ENCODE measurements at places on chromosomes 2 and 18.

GRCh38 chr2:46351098-46351749, 54.0 kb downstream of the EPAS1 start:
- no peak for DNase-seq

- no peak for DNase-seq
Observed at GRCh38 chr2:235903782-235904584, 264.2 kb downstream of the GBX2 start.

DNA sequence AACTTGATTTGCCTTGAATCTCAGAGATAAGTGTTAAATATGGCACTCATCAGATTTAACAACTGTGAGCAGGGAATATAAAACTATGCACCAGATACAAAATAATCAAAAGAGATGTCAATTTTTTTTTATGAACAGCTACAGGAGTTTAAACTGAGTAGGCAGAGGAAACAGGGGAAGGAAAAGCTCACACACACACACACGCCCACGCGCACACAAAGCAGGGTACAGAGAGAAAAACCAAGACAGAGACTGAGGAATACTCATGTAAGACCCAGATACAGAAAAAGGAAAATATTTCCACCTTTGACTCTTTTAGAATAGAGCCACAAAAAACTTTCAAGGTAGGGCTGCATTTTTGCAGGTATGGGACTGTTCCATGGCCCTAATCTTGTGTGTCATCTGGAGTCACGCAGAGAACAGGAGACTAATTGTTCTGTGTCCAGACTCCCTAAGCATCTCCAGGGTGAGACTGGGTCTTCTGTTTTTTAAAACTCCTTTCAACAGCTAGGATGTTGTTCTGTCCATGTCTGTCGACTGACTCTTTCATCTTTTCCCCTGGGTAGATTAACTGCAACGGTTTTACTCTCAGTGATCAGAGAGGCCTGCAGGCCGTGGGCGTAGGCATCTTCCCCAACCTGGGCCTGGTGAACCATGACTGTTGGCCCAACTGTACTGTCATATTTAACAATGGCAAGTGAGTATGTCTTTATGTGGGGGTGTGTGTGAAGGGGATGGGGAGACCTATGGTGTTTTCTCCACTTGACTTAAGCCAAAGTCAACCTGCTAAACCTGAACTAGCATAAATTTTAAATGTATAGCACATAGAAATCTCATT, 23.0 kb downstream of the SMYD1 start:
- no peak for DNase-seq

DNA sequence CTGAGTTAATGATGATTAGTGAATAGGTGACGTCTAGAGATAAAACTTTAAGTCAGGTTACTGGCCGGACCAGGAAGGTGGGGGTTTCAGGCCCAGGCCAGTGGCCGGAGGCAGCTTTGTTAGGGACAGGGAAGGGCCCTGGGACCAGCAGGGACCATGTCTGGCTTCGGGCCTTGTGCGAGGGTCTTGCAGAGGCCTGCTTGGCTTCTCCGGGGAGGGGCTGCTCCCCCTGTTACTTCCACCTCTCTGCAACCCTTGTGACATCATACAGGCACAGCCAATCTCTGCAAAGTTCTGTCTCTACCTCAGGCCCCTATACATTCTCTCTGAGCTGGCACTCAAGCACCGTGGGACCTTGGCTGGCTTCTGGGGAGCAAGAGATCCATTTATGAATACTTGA, at the start of gene ALLC:
Gene ALLC (plus strand): TSS at position 320 of the 400 bp plus-strand sequence. CDS start 12,958 bp downstream, outside the sequence.
- DNase-seq = no peak

- no peak for DNase-seq
Observed at GRCh38 chr2:74206180-74206688, 7.8 kb downstream of the MTHFD2 start.

- peak; percentile 96 for DNase-seq
Observed at GRCh38 chr2:203327901-203328759, at the start of gene ABI2. ABI2 (plus strand) TSS chr2:203328394; CDS start chr2:203328515, 121 bp downstream.

DNA sequence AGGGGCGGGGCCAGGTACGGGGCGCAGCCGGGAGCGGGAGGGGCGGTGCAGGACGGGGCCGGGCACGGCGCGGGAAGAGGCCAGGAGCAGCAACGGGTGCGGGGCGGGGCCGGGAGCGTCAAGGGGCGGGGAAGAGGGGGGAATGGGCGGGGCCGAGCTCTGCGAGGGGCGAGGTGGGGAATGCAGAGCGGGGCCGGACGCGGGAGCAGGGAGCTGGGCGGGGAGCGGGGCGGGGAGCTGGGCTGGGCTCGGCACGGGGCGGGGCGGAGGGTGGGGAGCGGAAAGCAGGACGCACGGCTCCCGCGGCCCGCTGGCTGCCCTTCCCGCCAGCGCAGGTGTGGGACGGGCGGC, at the start of gene IMPA2:
Gene IMPA2 (plus strand): TSS at position 316 of the 351 bp plus-strand sequence. CDS start 163 bp downstream, outside the sequence.
- DNase-seq = no peak

GRCh38 chr2:232444409-232445148, 11.4 kb upstream of the ALPI start:
- DNase-seq = peak; percentile 65

DNA sequence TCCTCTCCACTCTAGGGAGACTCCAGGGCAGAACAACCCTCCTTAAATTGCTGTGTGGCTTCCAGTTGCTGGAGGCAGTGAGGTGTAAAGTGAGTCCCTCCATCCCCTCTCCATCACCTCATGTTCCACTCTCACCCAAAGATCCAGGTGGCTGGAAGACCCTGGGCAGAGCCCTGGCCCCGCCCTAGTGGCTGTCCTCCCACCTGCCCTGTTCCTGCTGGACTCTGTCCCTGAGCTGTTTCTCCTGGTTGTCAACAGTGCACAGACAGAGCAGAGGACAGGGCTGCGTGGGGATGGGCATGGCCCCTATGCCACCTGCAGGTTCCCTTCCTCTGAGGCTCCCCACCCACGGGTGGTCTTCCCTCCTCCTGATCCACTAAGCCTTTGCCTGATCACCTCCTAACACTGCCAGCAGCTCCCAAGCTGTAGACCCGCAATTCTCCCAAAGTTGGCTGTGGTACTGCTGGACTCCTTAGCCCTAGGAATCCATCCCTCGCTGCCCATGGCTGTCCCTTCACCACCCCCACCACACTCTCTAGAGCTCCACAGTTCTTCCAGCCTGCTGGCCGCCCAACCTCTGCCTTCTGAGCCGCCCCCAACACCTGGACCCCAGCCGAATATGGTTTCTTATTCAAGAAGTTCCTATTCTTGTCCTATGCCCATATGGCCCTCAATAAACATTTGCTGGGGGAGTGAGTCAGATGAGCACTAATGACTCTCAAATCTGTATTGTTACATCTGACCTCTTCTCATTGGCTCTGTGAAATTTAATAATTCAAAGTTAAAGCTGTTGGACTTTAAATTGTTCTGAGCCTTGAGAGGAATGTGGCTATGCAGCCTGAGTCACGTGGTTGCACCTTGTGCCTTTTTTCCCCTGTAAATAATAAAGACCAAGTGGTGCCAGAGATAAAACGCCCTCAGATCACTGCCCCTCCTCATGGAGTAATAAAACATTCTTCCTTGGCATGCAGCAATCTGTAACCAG, 260.0 kb upstream of the HS6ST1 start:
- DNase-seq = no peak

GRCh38 chr2:56313500-56313921, 129.7 kb downstream of the CCDC85A start:
- DNase-seq = no peak

DNA sequence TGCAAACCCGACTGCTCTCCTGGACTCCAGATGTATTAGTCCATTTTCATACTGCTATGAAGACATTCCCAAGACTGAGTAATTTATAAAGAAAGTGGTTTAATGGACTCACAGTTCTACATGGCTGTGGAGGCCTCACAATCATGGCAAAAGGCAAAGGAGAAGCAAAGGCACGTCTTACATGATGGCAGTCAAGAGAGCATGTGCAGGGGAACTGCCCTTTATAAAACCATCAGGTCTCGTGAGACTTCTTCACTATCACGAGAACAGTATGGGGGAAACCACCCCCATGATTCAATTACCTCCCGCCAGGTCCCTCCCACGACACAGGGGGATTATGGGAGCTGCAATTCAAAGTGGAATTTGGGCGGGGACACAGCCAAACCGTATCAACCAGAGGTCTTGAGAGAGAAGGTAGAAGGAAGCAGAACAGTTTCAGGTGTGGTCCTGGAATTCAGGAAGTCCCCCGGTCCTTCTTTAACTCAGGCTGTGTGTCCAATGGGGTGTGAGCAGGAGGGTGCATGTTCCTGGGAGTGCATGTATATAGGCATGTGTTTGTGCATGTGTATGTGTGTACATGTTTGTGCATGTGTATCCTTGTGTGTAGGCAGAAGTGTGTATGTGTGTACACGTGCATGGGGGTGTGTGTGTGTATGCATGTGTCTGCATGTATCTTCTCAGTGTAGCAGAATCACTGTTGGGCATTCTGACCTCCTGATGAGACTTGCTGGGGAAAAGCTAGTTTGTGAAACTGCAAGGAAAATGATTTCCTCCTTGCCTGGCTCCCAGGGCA, 46.2 kb downstream of the GREB1 start:
- no peak for DNase-seq

DNA sequence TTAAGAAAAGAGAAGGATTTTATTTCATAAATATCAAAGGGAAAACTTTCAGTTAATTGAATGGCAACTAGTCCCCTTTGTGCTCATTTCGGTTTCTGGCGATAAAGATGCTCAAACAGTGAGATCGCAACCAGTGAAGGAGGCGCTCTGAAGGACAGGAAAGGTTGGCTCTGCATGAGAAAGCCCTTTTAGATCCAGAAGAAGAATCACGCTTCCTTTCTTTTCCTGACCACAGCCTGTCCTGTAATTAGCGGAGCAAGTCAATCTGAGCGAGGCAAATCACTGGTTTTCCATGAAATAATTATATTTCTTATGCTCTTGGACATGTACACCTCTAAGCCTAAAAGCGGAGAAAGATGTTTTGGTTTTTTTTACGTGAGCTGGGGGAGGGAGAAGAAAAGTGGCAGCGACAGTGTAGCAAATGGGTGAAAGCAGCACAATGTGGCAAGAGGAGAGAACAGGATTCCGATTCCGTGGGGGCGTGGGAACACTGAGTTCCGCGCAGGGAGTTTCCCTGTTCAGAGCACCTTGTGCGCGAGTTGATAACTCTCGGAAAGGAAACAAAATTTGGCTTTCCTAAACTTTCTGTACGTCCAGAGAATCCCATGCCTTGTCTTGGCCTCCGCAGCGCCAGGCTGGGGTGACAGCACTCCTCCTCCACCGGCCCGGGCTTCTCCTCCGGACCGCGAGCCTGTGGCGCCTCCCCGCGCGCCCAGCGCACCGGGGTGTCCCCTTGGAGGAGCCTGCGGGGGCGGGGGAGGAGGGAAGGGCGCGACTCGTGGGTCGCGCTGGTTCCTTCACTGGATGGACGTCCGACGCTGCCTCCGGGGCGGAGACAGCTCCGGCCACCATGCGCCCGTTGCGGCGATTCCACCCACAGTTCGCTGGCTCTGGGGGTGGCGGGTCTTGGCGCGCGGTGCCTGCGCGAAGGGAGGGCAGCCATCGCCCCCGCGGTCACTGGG, 620 bp upstream of the SLC9A2 start:
- peak; percentile 23 for DNase-seq

GRCh38 chr2:75703589-75704287, 7.0 kb downstream of the GCFC2 start:
- DNase-seq = no peak

- DNase-seq = no peak
Observed at GRCh38 chr2:67899187-67899586, 163.6 kb downstream of the C1D start.

DNA sequence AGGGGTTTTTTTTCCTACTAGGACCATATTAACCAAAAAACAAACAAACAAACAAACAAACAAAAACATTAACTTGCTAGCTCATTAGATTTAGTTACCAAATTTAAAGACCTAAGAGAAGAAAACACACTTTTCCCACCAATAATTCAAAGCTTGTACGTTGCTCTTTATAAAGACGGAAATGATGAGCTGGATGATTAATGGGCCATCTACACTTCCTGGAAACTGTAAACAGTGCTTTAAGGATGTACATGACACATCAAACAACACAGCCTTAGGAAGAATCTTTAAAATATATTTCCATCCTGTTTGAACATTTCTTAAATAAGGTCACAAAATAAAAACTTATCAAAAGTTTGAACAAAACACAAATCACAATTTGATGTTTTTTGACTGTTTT, 982 bp downstream of the BMP10 start:
- no peak for DNase-seq

DNA sequence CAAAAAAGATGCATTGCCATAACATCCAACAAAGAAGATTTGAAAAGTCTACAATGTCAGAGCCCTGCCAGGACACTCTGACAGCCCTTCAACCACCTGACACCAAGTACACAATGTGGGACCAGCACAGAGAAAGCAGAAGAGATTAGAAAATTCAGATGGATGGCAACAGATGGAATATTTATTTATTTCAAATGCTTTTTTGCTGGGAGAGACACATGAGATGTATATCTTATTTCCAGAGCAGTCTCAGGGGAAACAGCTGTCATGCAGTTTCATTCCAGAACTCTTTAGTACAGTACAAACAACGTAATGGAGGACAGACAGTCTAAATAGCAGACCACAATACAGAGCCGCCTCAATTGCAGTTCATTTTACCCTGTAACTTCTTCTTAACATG, 110.1 kb downstream of the MAIP1 start:
- no peak for DNase-seq
